ENCODE measurements at places on chromosomes 5 and 9. TPM values are rescaled to one million over a fixed set of nuclear protein-coding genes. Genes with fewer than 3 reads are reported as not detected.

RASGEF1C gene
- not detected for total RNA-seq

N4BP3 gene
- 1.8 TPM for total RNA-seq

CORO2A gene
- 2.7 TPM for total RNA-seq

GARIN3 gene
- total RNA-seq, result not detected

C5orf52 gene
- not detected for total RNA-seq

SLC45A2 gene
- total RNA-seq, result not detected

KIF4B gene
- total RNA-seq, result not detected

F12 gene
- 5.1 TPM for total RNA-seq

IL4 gene
- total RNA-seq, result not detected

SH3RF2 gene
- total RNA-seq, result 19.6 TPM

CATSPER3 gene
- total RNA-seq, result 0.13 TPM

PRKACG gene
- total RNA-seq, result not detected

CCDC183 gene
- not detected for total RNA-seq

CYLC2 gene
- not detected for total RNA-seq

CRHBP gene
- 0.33 TPM for total RNA-seq

EPB41L4A gene
- total RNA-seq, result 8.6 TPM

CDKN2B-AS1 gene
- total RNA-seq, result 0.63 TPM

PIP5K1B gene
- total RNA-seq, result 0.13 TPM

PCDH1 gene
- 1.1 TPM for total RNA-seq

CD274 gene
- 12.1 TPM for total RNA-seq

SURF6 gene
- total RNA-seq, result 9.5 TPM

PLEKHG4B gene
- 0.51 TPM for total RNA-seq

KCTD16 gene
- total RNA-seq, result 1.1 TPM

FBXO10 gene
- total RNA-seq, result 7.5 TPM

GABRG2 gene
- not detected for total RNA-seq

ADCY2 gene
- total RNA-seq, result not detected

RAI14 gene
- total RNA-seq, result 118 TPM

HEMGN gene
- not detected for total RNA-seq
